ENCODE measurements at places on chromosomes 3 and 15.

DNA sequence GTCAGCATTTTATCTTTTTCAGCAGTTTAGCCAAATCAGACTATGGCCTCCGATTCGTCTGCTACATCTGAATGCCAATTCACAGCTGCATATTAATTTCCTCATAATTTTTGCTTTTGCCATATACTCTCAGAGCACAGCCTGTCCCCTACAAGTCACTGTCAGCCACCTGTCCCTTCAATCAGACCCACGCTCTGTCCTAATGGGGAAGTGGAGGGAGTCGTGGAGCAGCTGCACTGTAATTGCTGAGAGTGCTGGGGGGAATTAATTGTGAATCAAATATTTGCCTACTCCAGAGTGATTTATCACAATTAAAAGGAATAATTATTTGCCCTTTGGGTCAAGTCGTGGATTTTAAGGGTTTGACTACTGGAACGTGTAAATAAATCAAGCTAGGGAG, 75.5 kb downstream of the EBLN2 start:
- DNase-seq = no peak

GRCh38 chr3:32815841-32816438, 1.9 kb upstream of the TRIM71 start:
- DNase-seq = peak; percentile 60

- no peak for DNase-seq
These were observed 10.7 kb upstream of the TRPM7 start for GRCh38 chr15:50697109-50697797.

- DNase-seq = no peak
These were observed 17.8 kb upstream of the CHRNB4 start for GRCh38 chr15:78658823-78659222.

GRCh38 chr15:100544338-100544841, 15.6 kb upstream of the CERS3 start:
- DNase-seq = no peak

GRCh38 chr3:193813501-193813830, 220.5 kb downstream of the OPA1 start:
- no peak for DNase-seq

- DNase-seq = no peak
These were observed 21.8 kb upstream of the POU1F1 start for GRCh38 chr3:87298111-87298718.

DNA sequence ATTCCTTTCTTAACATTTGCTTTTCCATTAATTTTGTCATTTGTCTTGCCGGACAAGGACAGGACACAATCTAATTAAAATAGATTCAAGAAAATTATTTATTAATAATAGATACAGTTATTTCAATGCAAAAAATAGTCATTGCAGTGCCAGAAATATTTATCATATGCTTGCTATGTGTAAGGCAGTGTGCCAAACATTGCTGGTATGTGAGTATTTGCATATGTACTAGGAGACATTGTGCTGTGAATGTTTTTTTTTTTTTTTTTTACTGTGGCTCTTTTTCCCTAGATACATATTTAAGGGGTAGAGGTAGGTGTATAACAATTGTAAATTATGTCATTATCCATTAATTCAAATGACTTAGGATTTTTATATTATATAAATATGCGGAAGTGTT, 23.3 kb downstream of the SPRED1 start:
- no peak for DNase-seq

DNA sequence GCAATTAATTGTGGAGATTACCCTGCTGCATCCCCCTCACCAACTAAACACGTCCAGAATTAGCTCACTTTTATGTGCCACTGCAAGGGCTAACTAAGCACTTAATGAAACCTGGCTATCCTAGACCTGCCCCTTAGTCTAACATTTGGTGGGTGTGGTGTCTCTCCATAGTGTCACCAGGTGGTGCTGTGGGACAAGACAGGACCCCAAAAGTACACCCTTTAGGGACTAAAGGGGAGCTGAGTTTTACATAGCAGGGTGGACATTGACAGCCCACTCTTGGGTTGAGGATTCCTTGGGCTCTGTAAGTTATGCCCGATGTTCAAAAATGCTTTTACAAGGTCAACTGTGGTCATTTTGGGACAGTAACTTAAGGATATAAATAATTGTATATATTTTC, 5.7 kb downstream of the DUT start:
- DNase-seq = no peak

DNA sequence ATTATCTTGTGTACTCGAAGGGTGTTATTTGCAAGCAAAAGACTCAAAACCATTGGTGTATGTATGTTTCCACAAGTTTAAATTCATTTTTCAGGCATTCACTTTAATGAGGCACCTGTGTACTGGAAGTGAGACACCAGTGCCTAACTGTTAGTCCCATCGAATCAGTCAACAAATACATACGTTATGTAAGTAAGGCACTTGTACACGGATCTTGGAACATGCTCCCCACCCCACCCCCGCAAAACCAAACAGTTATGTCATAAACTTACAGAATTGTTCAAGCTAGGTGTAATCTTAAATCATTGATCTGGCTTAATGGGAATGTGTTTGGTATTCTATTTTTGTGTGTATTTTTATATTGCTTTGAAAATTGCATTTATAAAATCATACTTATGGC, 17.1 kb downstream of the LRRC28 start:
- DNase-seq = no peak

DNA sequence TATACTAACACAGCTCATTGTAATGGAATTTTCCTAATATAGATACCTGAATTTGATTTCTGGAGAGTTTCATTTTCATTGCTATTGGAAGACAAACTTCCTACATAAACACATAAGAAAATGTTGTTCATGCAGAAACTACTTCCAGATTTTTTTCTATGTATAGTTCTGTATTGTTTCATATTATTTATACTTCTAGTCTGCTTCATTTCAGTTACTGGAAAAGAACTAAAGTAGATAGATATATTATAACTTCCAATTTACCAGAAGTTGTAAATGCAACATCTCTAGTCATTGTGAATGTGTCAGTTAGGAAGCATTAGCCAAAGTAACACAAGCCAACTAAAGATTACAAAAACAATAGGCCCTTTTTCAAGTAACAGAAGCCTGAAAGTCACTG, 147.3 kb upstream of the ZNF385D start:
- DNase-seq = no peak

GRCh38 chr3:43249405-43249804, 36.9 kb upstream of the SNRK start:
- no peak for DNase-seq

DNA sequence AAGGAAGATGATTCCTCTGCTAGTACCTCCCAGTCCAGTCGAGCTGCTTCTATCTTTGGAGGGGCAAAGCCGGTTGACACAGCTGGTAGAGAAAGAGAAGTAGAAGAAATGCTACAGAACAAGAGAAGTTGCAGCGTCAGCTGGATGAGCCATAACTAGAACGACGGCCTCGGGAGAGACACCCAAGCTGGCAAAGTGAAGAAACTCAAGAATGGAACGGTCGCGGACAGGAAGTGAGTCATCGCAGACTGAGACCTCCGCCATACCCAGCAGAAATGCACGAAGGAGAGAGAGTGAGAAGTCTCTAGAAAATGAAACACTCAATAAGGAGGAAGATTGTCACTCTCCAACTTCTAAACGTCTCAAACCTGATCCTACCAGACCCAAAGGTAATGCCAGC, 19.0 kb upstream of the PARP14 start:
- no peak for DNase-seq

DNA sequence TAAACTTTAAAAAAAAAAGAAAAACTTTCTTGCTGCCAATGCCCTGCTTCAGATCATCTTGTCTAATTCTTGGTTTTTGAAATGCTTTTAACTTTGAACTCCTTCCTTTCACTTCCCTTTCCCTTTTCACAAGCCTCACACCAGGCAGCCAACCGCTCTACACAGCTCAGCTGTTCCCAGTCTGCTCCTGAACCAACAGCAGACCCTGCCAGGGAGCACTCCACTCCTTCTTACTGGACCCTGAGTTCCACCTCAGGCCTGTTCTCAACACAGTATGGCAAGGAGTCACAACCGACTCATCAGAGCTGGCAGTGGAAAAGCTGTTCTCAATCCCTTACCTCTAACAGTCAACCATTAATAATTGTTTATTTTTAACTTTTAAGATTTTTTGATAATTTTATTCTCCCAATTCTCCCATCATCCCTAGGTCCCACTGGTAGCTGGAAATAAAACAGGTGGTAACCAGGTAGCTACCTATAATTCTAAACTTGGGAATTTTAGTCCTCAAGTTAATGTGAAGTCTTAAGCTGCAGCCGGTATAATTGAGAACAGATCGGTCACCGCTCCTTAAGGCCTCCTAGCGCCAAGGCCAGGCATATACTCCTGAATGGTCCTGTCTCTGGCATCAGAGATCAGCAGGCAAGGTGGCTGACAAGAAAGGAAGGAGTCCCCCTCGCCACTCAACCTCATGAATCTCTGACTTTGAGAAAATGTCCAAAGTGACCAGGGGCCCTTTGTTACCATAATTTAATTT, 43.9 kb downstream of the BOC start:
- no peak for DNase-seq

- no peak for DNase-seq
These were observed 138.5 kb upstream of the HES1 start for GRCh38 chr3:193997228-193998122.

GRCh38 chr3:48739617-48739954, 22.6 kb upstream of the IP6K2 start:
- DNase-seq = no peak

- no peak for DNase-seq
These were observed 6.6 kb upstream of the ADGRG7 start for GRCh38 chr3:100602506-100603444.

GRCh38 chr3:112382543-112383160, 49.7 kb downstream of the CD200 start:
- no peak for DNase-seq

- no peak for DNase-seq
These were observed 43.6 kb downstream of the SENP2 start for GRCh38 chr3:185629554-185630181.

- DNase-seq = no peak
These were observed 144.2 kb downstream of the GHSR start for GRCh38 chr3:172303941-172304558.

- peak; percentile 72 for DNase-seq
These were observed 59.3 kb downstream of the CYP11A1 start for GRCh38 chr15:74307827-74308811.

DNA sequence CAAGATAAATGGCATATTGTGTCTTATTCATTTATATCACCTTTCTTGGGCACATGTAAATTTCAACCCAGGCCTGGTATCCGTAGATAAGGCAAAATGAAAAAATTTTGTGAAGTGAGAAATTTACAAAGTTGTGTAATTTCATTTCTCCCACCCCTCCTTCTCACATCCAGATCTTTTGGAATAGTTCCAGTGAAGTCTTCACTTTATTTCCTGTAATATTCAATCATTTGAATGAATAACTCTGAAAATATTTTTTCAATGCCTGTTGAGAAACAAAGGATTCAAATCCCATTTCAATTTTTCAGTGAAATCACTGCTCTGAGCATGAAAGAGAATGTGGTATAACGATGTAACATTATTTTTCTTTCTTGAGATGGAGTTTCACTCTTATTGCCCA, 53.4 kb downstream of the BTLA start:
- no peak for DNase-seq

- DNase-seq = no peak
These were observed 81.5 kb downstream of the DHX36 start for GRCh38 chr3:154242766-154243165.

DNA sequence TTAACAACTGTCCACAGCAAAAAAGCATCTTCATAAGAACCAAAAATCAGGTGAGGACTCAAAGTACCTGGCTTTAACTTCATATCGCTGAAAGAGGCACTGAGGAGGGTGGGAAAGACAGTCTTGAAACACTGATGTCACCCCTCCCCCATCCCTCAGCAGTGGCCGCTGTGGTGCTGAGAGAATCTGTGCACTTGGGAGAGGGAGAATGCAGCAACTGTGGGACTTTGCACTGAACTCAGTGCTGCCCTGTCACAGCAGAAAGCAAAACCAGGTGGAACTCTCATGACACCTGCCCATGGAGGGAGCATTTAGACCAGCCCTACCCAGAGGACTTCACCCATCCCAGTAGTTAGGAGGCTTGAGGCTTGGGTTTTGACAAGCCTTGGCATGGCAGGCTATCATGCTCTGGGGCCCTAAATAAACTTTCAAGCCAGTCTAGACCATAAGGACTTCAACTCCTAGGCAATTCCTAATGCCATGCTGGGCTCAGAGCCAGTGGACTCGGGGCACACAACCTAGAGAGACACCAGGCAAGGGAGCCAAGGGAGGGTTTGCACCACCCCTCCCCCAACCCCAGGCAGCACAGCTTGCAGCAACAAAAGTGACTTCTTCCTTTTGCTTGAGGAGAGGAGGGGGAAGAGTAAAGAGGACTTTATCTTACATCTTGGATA, 6.1 kb upstream of the ZSCAN2 start:
- DNase-seq = no peak

DNA sequence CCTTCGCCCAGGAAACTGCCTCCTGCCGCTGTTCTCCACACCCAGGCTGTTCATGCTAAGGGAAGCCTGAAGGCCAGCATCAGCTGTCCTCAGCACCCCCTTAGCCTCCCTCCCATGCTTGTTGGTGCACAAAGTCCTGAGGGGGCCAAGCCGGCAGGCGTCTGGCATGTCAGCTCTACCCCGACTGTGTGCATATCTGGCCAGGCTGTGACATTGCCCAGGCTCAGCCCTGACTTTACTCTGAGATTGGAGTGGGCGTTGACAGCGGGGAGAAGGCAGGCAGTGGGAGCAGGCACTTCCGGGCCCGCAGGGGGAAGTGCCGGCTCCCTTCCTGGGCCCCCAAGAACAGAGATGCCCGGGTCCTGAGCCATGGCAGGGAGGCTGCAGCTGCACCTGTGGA, 492.2 kb downstream of the AGBL1 start:
- DNase-seq = no peak

GRCh38 chr3:25171118-25171807, 256.8 kb upstream of the RARB start:
- no peak for DNase-seq

GRCh38 chr3:190537146-190537545, 23.3 kb downstream of the IL1RAP start:
- no peak for DNase-seq

- peak; percentile 73 for DNase-seq
These were observed 38.3 kb downstream of the CPN2 start for GRCh38 chr3:194312743-194313281.

- no peak for DNase-seq
These were observed 179.0 kb downstream of the P3H2 start for GRCh38 chr3:189941679-189942078.

GRCh38 chr3:10419637-10420232, 85.7 kb downstream of the ATP2B2 start:
- no peak for DNase-seq

- no peak for DNase-seq
These were observed 10.6 kb upstream of the TNIK start for GRCh38 chr3:171470714-171471227.

DNA sequence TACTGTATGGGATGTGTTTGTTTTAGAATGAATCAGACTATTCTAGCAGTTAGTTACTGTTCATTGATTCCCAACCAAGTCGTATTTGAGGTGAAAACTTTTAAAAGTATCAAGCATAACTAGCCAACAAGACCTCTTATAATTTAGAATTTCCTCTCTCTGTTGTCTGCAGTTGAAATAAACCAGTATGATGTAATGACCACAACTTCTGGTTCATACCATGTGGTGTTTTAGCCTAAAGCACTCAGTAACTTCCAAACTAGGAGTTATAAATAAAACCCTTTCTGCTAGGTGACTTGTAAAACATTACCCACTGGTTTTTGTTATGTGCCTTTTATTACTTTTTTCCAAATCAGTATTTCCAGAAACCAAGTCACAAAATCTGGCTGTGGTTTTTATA, 19.8 kb upstream of the P2RY12 start:
- DNase-seq = no peak
